Foreskin keratinocyte (primary cell): ENCODE measurements at places on chromosomes 5 and 9. TPM values are rescaled to one million over a fixed set of nuclear protein-coding genes. Genes with fewer than 3 reads are reported as not detected.

DNA sequence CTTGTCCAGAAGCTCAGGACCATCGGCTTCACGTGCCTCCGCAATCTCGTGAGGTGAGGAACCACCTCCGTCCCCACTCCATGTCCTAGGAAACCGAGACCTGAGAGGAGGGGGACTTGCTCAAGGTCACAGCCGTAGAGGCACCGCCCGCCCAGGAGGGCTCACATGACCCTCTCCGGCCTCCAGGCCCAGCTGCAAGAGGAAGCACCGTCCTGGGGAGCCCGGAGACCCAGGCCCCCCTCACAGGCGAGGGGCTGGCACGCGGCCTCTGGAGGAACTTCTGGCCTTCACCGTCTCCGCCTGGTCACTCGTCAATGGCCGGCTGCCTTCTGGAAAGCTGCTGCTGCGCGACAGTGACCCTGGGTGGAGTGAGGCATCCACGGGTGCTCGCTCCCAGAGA is 24.2 kb downstream of the FAM78A start:
- no peak for DNase-seq

DNA sequence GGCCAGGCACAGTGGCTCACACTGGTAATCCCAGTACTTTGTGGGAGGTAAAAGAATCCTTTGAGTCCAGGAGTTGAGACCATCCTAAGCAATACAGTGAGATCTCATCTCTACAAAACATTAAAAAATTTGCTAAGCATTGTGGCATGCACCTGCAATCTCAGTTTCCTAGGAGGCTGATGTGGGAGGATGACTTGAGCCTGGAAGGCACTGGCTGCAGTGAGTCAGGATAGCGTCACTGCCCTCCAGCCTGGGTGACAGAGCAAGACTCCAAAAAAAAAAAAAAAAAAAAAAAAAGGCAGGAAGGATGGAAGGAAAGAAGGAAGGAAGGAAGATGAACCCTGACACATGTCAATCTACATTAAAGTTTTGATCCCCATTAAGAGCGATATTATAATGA is 1452.2 kb upstream of the ACO1 start:
- DNase-seq: peak; percentile 61

The TPPP gene
- 0.14 and 0.44 TPM in 2 replicates for total RNA-seq

The HOMER1 gene
- total RNA-seq: 13.0 and 17.4 TPM in 2 replicates

DNA sequence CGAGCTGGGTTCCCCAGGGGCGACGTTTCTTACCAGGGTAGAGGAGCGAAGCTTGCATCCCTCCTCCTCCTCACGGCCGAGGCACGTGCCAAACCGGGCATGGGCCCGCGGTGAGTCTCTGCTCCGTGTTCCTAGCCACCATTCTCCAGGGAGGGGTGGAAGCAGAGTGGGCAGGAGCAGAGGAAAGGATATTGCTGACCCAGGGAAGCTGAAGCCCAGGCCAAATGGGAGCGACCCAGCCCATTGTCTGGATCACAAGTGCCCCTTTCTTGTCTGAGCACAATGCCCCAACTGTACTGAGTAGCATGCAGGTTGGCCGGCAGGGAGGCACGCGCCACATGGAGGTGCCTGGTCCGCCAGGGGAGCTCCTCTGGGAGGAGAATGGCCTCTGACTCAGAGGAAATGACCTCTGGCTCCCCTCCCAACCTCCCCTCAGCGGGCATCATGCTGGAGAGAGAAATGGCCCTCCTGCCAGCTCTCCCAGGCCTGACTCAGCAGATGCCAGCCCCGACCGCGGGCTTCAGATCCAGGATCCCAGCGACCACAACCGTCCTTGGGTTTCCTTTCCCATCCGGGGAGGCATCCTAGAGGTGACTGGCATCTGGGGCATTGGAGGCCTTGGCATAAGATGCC is 1.1 kb downstream of the PRR7 start:
- DNase-seq: no peak

- no peak for DNase-seq
Measured at GRCh38 chr5:63255594-63255993, 677.0 kb downstream of the LRRC70 start.

The SLC2A8 gene
- total RNA-seq: 13.2 and 14.3 TPM in 2 replicates

DNA sequence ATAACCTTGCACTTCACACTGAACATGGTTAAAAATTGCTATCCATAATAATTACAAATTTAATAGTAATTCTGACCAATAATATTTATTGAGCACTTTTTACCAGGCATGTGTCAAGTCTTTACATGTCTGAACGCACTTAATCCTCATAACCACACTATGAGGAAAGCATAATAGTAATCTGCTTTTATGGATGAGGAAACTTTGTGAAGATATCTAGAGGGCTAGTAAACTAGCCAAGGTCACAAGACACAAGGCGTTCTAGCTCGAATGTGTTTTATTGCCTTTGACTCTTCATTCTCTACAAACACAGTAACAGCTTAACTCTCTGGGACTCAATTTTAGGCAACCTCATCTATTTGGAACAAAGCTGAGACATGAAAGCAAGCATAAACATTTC is 205.1 kb downstream of the ARHGEF28 start:
- DNase-seq: peak; percentile 49
